Fibroblast of skin of left biceps (primary cell): ENCODE measurements at places on chromosomes 7 and 10.

DNA sequence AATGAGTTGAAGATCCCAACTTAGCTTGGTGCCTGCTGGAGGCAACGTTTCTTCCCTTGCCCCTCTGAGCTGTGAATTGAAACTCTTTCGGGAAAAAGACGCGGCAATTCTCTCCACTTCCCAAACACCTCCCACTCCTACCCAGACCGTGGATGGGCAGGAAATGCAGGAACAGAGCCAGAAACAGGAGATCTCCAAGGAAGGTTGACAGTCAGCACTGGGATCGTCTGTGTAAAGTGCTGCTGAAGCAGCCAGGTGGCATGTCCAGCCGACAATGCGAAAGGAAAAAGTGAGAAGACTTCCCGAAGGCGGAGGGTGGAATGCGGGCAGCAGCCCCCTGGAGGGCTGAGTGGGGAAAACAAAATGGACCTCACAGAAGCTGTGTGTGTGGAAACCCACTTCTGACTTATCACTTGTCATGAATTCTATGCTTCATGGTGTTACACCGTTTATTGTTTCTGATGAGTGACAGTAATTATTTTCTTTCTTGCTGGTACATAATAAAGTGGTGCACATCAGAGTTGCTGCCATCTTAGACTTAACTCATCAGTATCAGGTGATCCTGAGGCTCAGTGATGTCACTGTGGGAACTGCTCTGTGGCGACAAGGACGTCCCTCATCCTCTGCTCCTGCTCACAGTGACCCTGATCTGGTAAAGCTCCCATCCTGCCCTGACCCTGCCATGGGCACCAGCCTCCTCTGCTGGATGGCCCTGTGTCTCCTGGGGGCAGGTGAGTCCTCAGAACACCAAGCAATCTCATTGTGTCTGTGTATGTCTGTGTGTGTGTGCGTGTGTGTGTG lies 220.5 kb upstream of the PRSS1 start:
- no peak for DNase-seq

GRCh38 chr7:150401424-150401790 lies 22.3 kb downstream of the ZNF775 start:
- DNase-seq = no peak

DNA sequence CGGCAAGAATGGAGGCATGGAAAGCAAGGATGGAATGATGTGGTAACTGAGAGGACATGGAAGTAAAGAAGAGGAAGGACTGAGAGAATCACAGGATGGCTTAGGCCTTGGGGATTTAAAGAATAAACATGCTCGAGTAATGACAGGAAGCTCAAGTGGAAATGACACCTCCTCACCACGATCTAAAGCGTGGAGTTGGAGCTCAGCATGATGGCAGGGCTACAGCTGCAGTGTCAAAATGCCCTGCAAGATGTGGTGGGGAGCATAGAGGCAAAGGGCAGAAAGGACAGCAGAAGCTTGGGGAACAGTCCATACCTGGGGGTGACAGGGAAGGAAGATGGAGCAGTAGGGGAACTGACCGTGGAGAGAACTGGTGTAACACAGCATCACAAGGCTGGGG lies 229.5 kb upstream of the PLXNA4 start:
- DNase-seq = no peak

DNA sequence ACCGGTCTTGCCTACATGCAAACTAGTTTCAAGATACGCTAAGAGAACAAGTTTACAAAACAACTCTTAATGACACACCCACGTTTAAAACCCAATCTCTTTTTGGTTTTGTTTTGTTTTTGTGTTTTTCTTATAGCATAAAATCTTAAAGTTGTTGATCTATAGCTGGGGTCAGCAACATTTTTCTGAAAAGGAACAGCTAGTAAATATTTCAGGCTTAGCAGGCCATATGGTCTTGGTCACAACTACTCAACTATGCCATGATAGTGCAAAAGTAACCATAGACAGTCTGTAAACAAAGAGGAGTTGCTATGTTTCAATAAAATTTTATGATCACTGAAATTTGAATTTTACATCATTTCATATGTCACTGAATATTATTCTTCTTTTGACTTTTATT lies 327.4 kb downstream of the AGMO start:
- no peak for DNase-seq

DNA sequence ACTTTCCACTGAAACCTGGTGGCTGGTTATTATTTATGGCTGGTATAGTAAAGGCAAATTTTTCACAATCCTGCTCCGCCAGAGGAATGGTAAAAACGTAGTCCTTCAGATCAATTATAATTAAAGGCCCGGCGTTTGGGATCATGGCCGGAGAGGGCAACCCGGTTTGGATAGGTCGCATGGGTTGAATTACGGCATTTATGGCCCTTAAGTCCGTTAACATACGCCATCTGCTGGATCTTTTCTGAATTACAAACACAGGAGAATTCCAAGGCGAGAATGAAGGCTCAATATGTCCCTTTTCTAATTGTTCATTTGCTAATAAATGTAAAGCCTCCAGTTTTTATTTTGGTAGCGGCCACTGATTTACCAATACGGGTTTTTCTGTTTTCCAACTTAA lies 11.3 kb upstream of the TAS2R3 start:
- DNase-seq = no peak

DNA sequence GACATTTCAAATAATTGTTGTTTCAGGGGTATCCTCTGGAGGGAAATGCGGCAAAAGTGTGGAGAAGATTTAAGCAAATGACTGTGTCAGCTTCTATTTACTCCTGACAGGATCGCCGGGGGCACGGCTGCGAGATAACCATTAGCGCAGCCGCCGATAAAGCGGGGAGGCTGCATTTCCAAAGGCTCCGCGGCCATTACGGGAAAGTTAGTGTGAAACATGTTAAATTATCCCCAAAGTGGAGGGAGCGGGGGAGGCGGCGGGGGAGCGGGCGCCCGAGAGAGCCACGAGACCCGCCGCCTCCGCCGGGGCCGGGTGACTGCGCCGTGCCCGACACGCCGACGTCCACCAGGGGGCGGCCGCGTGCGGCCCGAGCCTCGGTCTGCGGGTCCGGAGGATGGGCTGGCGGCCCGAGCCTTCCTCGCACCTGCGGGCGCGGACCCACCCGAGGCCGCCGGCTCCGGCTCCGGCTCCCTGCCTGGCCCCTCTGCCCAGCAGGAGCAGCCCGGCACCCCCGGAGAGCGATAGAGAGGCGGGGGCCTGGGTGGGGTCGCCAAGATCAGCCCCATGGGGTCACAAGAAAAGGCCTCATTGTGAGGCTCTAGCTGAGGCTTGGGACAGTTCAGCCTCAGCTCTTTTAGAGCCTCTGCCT lies 74.4 kb upstream of the PAX2 start:
- no peak for DNase-seq

DNA sequence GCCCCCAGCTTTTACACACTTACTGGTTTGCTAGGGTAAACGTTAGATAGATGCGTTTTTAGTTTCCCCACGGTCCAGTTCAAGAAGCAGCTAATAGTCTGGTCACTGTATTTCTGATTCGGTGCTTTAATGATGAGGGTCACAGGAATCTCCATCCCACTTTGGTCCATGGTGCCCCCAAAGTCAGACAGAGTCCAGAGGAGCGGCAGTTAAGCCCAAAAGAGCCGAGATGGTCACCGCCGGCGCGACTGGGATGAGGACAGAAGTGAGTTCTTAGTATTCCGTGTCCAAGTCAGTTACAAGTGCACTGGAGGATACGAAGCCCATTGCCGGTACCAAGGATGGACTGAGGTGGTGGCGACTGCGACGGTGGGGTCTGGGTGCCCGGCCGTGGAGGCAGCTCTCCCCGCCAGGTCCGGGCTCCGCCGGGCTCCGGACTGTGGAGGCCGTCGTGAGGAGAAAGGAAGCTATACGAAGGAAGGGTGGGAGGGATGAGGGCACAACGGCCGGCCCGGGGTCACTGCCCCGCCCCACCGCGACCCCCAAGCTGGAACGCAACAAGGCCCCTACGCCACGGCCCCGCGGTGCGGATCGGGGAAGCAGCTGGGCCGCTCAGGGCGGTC lies 663 bp downstream of the HERPUD2 start:
- no peak for DNase-seq

GRCh38 chr7:135758531-135758932 lies 9.9 kb upstream of the FAM180A start:
- no peak for DNase-seq

DNA sequence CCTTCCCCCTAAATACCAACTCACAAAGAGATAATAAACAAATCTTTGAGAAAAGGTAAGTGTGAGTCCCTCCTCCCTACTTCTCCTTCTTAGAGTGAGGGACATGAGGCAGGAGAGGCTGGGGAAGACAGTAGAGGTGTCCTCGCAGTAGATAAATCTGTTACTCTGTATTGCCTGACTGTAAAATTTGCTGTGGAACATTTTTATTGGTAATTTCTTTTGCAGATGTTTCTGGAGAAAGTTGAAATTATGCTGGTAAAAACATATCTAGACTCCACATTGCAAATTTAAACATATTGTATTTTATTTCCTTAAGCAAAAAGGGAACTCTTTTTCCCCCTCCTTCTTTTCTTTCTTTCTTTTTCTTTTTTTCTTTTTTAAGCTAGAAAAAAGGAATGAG lies 58.5 kb downstream of the PLCE1 start:
- DNase-seq = no peak

DNA sequence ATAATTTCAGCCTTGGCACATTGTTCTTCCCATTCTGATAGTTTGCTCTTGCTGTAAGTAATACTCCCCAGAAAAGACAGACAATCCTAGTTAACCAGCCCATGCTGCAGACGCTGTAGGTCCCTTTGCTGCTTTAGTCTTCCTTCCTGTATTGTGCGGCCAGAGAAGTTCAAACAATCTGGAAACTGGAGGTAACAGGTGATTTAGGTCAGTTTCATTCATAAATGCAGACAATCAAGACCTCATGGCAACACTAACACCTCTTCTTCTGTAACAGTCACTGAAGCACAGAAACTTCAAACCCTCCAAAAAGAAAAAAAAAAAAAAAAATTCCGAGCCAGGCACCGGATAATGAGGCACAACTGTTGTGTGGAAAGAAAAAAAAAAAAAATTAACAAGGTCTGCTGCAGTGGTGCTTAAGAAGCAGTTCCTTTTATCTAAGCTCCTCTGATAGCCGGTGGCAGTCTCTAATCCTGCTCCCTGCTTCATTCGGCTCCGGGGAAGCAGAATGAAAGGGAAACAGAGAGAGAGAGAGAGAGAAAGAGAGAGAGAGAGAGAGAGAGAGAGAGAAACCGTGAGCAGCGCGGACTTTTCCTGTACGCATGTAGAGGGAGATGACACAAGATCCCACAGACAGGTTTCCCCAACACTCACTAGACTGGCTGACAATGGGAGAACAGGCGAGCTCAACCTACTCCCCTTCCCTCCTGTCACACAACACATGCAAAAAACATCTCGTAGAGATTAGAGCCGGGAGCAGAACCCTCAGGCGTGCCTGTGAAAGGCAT lies at the start of gene SEMA3A:
Gene SEMA3A, minus strand, starts transcription at position 306 of the 788 bp plus-strand sequence. Its CDS starts 203 bp downstream, at position 103.
- DNase-seq = no peak

DNA sequence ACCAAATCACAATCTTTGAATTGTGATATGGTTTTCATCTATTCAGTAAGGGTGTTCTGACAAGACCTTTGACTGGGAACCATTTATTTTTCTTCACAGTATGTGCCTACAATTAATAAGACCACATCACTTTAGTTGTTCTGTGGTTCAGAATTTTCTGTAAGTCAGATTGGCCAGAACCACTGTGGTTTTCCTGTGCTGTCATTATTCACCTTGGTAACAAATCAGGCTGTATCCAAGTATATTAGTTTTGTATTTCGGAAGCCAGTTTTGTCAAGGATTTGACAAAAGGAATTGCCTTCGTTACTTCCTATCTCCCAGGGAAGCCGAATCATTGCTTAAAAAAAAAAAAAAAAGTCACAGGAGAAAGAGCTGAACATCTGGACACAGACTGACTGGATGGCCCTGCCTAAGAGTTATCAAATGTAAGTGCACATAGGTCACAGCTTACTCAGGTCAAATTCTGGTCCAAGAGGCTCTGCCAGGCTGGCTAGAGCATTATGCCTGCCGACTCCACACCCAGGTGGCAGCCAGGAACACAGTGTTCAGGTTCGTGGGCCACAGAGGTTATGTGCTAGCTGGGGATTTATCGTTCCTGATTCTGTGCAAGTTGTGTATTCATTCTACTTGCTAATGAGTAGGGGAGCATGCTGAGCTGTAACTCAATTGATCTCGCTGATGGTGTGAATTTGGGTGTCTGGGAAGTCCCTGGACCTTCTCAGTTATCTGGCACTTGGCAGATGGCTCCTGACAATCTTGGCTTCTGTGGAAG lies 175.3 kb downstream of the JAZF1 start:
- DNase-seq = no peak

DNA sequence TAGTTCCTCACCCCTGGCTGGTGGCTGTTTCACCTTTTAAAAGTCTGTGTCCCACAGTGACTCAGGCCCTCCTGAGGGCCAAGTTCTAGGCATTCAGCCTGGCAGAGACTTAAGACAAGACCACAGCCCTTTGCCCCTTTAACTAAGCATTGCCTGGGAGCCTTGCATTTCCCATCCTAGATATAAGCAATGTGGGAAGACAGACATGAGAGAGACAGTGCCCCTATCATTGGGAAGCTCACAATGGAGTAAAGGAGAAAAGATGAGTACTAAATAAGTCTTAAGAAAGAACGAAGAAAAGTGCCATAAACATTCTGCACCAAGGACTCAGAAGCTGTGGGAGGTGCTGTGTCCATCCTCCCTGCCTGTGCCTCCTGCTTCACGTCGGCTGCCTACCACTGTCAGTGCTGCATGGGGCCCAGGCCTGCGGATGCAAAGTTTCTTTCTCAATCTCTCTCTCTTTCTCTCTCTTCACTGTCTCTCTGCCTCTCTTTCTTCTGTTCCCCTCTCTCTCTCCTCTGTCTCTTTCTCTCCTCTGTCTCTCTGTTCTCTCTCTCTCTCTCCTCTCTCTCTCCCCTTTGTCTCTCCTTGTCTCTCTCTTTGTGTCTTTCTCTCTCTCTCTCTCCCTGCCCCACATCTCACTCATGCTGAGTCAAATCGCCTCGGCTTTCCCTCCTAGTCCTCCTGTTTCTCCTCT lies 21.5 kb downstream of the GPRIN2 start:
- DNase-seq = no peak

- no peak for DNase-seq
Observed at GRCh38 chr7:125090596-125090995, 161.0 kb upstream of the POT1 start.

DNA sequence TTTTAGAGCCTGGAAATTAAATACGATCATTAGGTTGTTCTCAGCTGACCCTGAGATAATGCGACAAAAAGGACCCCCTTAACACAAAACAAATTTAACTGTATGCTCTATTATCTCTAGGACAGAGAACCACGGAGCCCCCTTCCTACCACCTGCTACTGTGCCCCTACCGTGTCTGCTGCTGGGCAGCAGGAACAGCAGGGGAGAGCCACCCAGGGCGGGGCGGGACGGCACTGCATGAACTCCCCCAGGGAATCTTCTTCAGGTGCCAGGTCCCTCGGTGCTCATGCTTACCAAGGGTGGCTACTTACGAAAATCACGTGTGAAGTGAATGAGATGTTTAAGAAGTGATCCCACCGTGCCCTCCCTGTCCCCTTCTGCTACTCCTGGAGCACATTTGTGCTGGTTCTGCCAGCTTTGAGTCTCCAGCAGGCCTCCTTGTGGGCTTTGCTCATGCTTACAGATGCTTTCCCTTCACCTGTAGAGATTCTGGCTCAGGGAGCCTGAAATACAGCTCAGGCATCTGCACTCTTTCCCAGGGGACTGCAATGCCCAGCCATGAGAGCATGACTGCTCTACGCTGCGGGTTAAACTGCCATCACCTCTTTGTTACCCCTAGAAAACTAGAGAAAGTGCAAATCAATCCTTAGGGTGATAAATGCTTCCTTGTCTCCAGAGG lies 59.9 kb downstream of the MRPL32 start:
- DNase-seq = no peak

- DNase-seq = no peak
Observed at GRCh38 chr10:118567701-118568248, 27.7 kb downstream of the PRLHR start.
